ENCODE measurements at places on chromosomes 3 and 15. TPM values are rescaled to one million over a fixed set of nuclear protein-coding genes. Genes with fewer than 3 reads are reported as not detected.

NEDD4 gene
- 9.3 TPM for total RNA-seq

P2RY12 gene
- total RNA-seq, result not detected

CCR4 gene
- total RNA-seq, result 0.40 TPM

IL20RB gene
- total RNA-seq, result 94.7 TPM

CELF6 gene
- total RNA-seq, result not detected

GP5 gene
- 0.08 TPM for total RNA-seq

LRRC31 gene
- total RNA-seq, result not detected

PAQR9 gene
- total RNA-seq, result not detected

EEFSEC gene
- total RNA-seq, result 10.4 TPM

CNBP gene
- total RNA-seq, result 236 TPM

RYK gene
- 32.2 TPM for total RNA-seq

SYNPR gene
- total RNA-seq, result not detected

ZNF502 gene
- total RNA-seq, result 1.7 TPM

PLSCR2 gene
- 0.12 TPM for total RNA-seq

CCDC54 gene
- not detected for total RNA-seq

CHRM5 gene
- not detected for total RNA-seq

GRAMD2A gene
- 4.0 TPM for total RNA-seq

ARHGEF26 gene
- 4.7 TPM for total RNA-seq

FRMD4B gene
- 35.1 TPM for total RNA-seq

LYZL4 gene
- not detected for total RNA-seq

PLAAT1 gene
- 7.4 TPM for total RNA-seq

CCDC80 gene
- 13.2 TPM for total RNA-seq

RASGRF1 gene
- 0.12 TPM for total RNA-seq

PLA2G4F gene
- total RNA-seq, result 34.9 TPM

Measured in esophagus mucosa (tissue), 1 donor.